ENCODE measurements at places on chromosomes 3 and 15.
A peak's percentile ranks its signal among the peaks of the same experiment; 100 is the strongest.

DNA sequence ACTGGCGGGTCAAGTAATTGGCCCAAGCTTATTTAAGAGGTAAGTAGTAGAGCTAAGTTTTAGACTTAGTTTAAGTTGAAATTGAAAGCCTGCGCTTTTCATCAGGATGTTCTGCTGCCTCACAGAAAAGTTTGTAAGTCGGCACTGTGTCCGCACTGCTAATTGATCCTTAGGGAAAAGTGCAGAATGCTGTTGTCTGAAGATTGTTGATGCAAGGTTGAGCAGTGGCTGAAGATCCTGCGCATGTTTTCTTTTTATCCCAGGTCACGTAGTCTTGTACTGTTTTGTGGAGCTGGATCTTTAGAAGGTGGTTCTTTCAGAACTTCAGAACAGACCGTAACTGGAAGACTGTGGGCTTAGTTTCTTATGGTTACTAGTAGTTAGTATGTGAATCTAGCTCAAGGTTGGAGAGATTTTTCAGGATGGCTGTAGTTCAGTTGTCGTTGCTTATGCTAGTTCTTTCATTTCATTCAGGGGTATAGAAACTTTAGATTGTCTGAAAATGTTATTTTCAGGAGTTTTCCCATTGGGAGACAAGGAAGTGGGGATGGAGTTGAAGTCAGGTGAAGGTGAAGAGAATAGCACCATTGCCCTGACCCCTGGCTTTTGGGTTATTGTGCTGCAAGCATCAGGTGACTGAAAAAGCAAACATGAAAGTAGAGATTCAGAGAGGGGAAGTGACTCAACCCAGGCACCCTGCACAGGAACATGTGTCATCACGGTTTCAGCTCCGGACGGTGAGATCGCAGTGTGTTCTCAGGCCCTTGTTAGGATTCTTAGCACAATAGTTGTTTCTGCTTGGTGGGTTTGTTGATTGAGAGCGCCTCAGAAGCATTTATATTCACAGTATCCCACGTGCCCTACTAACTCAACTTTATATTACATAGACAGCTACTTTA is 32.8 kb downstream of the AKAP13 start:
- no peak for DNase-seq

- no peak for DNase-seq
Observed at GRCh38 chr3:194023501-194024280, 112.3 kb upstream of the HES1 start.

DNA sequence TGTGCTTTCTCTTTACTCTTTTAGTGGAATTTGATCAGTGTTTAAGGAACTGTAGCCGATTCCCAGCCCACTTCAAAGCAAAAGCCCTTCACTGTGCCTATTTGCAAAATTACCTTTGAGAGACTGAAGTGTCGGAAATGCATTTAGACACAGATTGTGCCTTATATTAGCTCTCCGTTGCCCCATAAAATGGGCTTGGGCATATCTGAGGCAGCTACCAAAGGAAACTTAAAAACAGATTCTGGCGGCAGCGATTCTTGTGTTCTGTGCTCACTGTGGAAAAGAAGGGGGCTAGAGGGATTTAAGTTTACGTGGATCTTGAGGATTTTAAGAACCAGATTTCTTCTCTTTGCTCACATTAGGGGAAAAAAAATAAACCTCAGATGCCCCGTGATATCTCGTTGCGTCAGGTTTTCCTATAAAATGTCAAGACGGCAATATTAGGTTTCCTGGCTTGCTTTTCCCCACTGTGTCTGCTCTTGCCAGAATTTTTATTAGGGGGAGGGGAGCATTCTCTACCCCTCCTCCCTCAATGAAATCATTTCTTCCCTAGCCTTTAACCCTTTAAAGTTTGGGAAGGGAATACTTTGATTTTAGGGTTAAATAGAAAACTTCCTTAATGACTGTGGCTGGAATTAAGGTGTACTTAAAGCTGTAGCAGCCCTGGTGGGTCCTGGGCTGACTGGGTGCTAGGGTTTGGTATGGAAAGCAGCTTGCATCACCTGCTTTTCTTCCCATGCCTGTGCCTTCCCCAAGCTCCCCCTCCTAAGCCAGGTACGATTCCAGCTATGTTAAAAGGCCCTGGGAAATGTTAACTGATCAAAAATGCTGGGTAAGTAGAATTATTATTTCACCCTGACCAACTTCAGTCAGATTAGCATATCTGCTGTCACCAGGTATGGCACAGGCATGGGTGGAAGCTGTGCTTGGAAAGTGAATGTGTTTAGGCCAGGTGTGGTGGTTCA is 73.8 kb downstream of the SMAD3 start:
- no peak for DNase-seq

GRCh38 chr3:139218046-139218445 is 125.8 kb upstream of the MRPS22 start:
- no peak for DNase-seq

DNA sequence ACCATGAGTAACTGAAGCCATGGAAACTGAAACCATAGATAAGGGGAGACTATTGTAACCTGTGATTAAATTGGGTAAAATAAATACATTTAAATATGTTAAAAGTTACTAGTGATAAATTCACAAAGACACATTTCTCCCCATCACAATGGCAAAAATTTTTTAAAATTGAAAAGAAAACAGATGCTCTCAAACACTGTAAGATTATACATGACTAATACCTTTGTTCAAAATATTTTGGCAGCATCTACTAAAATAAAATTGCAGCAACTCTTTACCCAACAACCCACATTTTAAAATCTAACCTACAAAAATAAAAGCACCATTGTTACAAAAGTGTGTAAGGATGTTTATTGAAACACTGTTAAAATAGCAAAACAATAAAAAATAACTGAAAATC is 93.3 kb downstream of the CLASP2 start:
- no peak for DNase-seq

DNA sequence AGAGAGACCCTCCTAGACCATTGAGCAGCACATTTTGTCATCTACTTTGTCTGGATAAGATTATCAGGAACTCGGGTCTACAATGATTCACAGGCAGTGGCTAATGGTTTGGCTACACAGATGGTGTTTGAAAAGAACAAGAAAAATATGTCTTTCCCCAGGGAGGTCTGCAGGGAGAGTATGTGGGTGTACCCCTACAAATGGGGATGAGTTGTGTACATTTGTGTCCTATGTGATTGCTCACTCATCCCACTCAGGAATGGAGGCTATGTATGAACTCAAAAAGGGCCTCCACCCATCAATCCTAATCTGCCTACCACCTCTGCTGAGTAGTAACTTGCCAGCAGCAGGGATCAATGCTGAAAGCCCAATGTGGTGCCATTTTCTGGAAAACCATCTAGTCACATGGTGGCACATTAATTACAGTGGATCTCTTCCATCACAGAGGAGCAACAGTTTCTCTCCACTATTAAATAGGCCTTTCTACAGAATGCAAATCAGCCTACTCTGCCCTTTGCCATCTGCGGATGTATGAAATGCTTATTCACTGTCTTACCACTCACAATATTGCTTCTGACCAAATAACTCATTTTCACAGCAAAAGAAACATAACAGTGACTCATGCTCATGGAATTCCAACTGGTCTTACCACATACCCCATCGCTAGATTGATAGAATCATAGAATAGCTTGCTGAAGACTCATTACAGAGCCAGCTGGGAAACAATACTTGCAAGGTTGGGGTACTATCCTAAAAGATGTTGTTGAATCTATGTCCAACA is 48.3 kb upstream of the TRIM42 start:
- no peak for DNase-seq

DNA sequence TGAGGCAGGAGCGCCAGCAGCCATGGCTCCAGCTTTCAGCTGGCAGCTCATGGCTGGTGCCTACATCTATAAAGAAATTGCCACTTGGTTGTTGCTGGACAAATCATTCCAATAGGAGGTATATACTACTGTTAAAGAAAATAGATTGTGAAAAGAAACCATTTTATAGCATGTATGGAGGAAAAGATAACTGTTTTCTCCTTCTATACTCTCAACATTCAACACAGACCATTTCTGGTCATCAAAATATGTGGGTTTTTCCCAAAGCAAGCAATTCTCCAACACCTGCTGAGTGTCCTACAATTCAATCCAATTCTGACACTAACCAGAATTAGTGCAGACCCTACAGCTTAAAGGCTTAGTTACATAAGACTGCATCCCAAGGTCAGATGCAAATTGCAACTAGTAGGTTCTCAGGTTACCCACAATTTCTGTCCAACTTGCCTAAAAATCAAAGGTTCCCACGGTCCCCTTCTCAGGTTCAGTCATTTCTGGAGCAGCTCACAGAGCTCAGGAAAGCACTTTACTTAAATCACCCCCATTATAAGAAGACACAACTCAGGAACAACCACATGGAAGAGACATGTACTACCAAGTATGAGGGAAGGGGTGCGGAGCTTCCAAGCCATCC is 42.4 kb upstream of the STRIT1 start:
- no peak for DNase-seq

DNA sequence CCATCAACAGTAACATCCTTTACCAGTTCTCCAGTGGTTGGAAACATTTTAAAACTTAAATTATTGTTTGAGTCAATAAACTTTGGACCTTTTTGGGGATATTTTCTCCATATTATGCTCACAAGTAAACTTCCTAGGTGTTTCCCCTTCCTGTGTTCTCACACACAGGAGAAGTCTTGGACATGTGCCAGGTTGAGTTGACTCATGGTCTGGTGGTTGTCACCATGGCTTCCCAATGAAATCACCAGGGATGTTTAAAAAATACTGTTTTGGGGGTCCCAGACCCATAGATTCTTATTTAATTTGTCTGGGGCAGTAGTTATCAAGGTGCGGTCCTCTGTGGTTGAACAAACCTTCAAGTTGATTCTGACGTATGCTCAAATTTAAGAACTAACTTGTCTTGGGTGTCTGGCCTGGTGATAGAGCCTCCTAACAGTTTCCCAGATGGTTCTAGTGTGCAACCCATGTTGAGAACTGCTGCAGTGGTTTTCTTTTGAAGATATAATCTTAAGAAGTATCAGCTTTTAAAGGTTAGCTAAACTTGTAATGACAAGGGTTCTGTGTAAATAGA is 291.8 kb downstream of the EDEM1 start:
- no peak for DNase-seq

GRCh38 chr3:179450261-179450701 is 989 bp downstream of the GNB4 start:
- no peak for DNase-seq

GRCh38 chr3:142896201-142896755 is 7.4 kb upstream of the PCOLCE2 start:
- no peak for DNase-seq

DNA sequence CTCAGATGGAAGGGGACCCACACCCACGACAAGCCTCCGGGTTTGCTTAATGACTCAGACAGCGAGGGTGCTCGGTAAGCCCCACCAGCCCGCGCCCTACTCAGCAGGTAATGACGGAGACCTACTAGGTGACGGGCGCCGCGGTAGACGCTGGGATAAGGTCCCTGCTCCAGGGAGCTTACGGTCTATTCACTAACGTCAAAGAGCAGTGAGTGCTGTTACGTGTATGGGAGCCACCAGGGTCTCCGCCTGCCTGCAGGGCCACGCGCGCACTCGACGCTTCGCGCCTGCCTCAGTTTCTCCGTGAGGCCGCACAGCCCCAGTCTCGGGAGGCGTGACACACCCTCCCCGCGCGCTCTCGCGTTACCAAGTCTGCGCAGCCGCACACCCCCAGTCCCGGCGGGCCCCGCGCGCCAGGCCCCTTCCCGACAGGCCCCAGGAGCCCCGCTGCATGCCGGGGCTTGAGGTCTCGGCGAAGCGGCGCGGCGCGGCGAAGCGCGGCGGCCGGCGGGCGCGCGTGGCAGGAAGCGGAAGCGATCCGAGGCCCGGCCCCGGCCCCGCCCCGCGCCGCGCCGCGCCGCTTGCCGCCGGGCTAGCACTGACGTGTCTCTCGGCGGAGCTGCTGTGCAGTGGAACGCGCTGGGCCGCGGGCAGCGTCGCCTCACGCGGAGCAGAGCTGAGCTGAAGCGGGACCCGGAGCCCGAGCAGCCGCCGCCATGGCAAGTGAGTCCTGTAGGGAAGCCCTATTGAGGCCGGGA is at the start of gene SEC61A1:
TSS of gene SEC61A1 (plus strand) at position 601 of the 758 bp plus-strand sequence. CDS start at position 717, 116 bp downstream.
- peak; percentile 93 for DNase-seq

DNA sequence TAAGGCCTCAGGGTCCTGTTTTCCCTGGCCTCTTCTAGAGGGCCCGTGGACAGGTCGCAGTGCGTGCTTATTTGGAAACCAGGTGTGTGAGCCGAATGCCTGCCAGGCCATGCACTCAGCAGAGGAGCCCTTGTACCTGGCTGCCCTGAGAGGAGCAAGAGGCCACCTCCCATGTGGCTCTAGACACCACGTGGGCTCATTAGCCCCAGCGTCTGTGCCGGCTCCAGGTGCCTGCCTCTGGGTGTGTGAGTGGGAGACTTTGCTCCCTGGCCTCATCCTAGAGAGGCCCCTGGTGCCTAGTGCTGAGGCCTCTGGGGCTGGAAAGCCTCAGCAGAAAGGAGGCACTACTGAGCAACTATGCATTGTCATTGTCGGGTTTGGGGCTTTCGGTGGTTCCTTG is 50.4 kb downstream of the KLF13 start:
- DNase-seq: no peak

DNA sequence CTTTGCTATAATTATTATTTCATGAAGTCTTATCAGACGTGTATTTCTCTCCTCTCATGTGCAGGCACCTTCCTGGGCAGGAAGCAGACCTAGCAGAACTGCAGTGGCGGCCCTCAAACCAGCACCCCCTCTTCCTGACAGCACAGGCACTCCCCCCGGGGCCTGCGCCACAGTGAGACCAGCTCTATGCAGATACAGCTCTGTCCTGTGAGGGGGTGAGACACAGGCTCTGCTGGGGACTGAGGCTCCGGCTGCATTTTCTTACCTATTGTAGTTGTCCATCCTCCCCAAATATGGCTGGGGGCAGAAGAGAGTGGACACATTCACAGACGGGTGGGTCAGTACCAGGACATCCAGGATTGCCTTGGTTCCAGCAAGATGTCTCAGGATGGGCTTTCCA is 5.0 kb downstream of the CISH start:
- no peak for DNase-seq

DNA sequence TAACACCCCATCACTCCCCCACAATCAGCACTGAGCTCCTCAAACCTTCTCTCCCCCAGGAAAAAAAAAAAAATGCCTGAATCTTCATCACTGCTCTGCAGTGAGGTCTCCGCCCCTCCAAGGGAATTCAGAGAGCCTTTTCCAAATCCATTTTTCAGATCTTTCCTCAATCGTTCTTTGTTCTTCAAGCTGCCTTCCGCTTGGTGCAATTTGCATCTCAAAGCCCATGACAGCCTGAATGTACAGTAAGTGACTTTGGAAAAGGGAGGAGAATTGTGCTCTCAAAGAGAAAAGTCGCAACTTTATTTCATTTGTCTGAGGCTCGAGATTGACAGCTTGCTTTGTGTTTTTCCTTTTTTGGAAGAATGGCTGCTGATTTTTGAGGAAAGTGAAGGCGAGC is 75.0 kb downstream of the CORO2B start:
- no peak for DNase-seq

GRCh38 chr3:37170060-37170459 is 4.3 kb downstream of the LRRFIP2 start:
- DNase-seq: no peak

- no peak for DNase-seq
Observed at GRCh38 chr3:25229586-25229985, 198.5 kb upstream of the RARB start.

Measured in D721Med (cell line).